ENCODE measurements at places on chromosomes 5 and 9.

- no peak for DNase-seq
Observed at GRCh38 chr9:127177665-127178265, 55.3 kb upstream of the ANGPTL2 start.

DNA sequence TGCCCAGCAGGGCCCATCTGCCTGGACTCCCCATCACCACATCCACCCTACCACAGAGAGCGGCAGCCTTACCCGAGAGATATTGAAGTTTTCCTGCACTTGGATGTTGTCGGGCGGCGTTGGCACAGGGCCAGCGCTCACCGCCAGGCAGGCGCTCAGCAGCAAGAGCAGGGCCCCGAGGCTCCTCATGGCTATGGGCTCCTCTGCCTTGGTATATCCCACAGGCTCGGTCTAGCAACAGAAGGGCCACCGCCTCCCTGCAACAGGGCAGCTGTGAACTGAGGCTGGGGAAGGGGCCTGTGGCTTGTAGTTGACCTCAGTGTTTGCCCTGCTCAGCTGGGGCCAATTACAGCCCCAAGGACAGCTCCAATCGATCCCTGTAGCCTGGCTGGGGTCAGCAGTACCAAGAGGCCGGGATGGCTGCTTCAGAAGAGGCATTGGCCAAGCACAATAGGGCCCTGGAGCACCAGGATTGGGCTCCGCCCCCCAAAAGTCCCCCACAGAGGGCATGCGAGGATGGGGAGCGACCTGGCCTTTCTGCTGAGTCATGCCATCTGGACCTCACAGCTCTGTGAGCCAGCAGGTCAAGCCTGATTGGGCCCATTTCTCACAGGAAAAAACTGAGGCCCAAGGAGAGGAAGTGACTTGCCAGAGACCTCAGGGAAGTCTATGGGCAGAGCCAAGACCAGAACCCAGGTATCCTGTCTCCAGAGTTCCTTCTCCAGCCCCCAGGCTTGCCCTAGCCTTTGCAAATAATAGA is at the start of gene AMBP:
AMBP (minus strand) TSS at position 280 of the 760 bp plus-strand sequence; CDS start at position 189, 91 bp downstream.
- DNase-seq: peak; percentile 39

DNA sequence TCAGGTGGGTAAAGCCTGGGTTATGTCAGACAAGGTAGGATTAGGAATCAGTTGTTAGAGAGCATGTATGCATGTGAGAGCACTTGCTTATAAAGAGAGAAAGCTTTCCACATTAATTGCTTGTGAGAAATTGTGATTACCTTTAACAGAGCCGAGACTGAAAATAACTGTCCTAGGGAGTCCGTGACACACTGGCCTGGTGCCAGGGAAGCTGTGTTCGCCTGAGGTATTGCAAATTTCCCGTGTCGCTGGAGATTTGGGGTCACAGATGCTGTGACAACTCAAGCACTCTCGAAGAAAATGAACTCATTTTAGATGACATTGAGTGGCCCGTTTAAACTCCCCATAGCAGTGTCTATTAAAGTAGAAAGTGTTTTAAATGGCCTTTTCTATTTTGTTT is 9.6 kb downstream of the SLC1A1 start:
- no peak for DNase-seq

DNA sequence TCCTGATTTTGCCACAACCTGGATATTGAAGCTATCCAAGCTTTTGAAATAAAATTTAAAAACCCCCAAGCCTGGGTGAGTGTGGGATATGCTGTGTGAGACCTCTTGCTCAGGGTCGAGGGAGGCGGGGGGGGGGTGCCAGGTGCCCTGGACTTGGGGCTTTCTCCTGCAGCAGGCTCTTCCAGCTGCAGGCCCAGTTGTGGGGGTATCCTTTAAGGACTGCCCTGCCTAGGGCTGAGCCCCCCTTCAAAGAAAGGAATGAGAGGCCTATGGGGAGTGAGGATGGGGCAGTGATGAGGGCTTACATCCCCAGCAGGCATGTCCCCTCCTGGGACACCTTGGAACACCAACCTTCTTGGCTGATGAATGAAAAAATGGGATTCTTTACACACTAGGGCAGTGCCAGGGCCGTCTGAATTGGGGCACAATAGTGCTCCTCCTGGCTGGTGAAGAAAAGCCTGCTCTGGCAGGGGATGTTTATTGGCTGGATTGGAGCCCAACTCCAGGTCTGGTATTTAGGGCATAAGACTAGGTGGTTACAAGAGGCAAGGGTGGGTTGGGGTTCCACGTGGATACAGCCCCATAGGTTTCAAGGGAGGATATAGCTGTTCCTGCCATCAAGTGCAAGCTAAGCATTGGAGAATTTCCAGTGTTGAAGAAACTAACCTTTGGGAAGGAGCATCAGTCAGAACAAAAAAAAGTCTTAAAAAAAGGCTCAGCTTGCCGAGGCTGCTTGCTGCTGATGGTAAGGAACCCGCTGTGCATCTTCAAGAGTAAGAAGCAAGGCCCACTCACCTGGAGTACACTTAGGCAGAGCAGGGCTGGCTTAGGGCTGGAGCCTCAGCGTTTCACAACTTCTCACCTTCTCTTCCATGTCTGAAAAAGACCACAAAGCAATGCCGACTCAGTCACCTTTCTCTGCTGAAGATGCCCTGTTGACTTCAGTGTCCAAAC is 7.0 kb downstream of the HNRNPAB start:
- no peak for DNase-seq

DNA sequence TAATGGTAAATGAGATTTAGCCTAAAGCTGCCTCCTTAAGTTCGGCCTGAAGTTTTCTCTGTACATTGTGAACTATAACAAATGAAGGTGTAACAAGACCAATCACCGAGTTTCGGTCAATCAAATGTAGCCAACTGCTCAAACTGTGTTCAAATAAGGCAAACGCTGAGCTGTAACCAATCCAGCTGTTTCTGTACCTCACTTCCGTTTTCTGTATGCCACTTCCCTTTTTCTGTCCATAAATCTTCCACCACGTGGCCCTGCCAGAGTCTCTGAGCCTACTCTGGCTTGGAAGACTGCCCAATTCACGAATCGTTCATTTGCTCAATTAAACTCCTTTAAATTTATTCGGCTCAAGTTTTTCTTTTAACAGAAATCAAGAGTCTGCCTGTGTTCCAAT is 193.5 kb upstream of the KLF9 start:
- no peak for DNase-seq

DNA sequence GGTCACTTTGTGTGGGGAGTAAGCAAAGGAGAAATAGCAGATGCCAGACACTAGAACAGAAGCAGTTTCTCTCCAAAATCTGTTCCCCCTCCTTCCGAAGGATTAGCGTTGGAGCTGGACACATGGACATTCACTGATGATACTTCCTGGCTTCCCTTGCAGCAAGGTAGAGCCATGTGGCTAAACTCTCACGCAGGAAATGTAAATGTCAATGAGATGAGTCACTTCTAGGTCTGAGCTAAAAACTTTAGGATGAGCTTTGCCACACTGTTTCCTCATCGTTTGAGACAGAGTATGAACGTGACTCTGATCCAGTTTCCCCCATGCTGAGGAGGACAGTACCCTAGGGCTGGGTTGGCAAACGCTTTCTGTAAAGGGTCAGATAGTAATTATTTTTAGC is 5.1 kb downstream of the BHMT2 start:
- peak; percentile 67 for DNase-seq

DNA sequence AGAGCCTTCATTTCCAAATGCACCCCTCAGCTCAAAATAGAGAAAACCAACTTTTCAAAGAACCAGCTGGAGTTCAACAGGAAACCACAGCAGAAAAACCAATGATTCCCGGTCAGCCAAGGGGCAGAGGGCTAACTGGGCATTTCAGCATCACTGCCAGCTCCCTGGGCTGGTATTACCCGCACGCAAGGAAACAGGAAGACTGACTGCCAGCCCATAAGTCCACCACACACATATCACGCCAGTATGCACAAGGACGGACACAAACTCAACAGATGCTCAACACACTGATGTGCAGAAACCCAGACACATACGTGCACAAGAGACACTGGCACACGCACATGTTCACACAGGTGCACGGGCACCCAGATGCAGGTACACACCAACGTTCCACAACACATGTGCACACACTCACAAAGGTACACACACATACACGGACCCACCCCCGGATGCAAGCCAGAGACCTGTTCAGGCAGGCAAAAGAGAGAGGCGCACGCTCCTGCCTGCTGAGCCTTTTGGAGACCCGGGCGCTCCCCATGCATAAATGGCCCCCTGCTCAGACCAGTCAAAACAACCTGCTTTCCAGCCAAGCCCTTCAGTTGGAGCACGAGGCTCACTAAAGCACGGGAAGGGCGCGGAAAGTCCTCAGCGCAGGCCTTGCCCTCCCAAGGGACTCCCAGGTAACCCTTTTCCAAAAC is 2.1 kb downstream of the ADAMTS2 start:
- no peak for DNase-seq

DNA sequence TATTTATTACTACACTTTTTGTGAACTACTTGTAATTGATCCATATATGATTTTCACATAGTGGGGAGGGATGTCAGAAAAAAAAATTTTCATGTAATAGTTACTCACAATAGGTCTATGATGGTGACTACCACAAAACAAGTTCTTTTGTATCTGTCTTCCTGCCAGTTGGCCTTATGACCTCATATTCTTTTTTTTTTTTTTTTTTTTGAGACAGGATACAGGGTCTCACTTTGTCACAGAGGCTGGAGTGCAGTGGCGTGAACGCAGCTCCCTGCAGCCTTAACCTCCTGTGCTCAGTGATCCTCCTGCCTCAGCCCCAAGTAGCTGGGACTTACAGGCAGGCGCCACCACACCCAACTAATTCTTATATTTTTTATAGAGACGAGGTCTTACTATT is 10.9 kb downstream of the SEC24A start:
- DNase-seq: no peak

DNA sequence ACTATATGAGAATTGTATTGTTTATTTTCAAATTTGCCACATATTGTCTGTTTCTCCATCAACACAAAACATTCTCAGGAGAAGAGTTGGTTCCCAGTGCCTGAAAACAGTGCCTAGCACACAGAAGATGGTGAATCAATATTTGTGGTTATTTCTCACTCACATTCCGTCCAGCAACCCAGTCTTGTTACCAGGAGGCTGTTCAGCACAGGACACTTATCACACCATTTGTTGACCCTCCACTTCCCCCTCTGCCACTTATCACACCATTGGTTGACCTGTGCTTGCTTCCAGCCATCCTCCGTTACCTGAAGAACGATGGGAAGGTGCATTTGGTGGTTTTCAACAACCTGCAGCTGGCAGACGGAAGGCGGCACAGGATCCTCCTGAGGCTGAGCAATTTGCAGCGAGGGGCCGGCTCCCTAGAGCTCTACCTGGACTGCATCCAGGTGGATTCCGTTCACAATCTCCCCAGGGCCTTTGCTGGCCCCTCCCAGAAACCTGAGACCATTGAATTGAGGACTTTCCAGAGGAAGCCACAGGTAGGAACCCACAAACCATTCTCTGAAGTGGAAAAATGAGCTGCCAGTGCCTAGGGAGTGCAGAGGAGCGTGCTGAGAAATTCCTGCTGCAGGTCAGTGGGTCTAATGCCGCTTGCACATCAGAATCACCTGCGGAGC is 20.5 kb downstream of the THBS4 start:
- no peak for DNase-seq

DNA sequence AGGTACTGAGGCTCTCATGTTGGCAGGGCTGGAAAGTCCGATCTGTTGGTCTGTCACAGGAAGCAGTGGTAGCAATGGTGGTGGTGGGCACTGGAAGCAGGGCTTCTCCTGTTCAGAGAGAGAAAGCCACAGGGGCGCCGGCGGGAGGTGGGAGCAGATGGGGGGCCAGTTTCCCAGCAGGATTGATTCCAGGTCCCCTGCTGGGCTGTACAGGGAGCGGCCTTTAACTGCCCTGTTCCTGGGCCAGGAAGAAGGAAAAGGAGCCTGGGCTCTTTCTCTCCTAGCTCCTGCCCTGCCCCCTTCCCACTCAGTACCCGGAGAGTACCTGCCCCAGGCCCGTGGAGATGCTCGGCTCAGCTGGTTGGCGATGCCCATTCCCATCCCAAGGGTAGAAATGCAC is 2.6 kb upstream of the DAB2IP start:
- no peak for DNase-seq

GRCh38 chr5:35306716-35307365 is 76.6 kb upstream of the PRLR start:
- no peak for DNase-seq

DNA sequence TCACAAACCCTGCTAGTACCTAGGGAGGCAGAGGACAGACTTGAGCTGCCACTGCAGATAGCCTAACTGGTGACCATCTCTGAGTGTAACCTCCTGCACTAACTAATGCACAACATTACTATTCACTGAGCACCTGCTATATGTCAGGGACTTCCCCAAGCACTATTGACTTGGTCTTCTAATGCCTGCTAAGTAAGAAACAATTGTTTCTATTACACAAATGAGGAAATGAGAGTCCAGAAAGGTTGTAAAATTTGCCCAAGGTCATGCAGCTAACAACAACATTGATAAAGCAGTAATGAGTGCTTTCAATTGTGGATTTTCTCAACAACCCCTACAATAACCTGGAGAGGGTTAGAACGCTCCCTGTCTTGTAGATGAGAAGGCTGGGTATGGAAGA is 183.7 kb downstream of the ZNF462 start:
- DNase-seq: no peak

- no peak for DNase-seq
Observed at GRCh38 chr5:157865781-157866180, 6.8 kb upstream of the CLINT1 start.

GRCh38 chr5:156893517-156893916 is 43.4 kb downstream of the PPP1R2B start:
- DNase-seq: no peak

- no peak for DNase-seq
Observed at GRCh38 chr9:77175151-77175550, 2.2 kb upstream of the VPS13A start.

- no peak for DNase-seq
Observed at GRCh38 chr9:127895811-127896210, 3.6 kb downstream of the ST6GALNAC6 start.
